SHP77 treated with DMSO at 0.1 percent for 48 hours (cell line): ENCODE measurements at places on chromosomes 12 and 14.

DNA sequence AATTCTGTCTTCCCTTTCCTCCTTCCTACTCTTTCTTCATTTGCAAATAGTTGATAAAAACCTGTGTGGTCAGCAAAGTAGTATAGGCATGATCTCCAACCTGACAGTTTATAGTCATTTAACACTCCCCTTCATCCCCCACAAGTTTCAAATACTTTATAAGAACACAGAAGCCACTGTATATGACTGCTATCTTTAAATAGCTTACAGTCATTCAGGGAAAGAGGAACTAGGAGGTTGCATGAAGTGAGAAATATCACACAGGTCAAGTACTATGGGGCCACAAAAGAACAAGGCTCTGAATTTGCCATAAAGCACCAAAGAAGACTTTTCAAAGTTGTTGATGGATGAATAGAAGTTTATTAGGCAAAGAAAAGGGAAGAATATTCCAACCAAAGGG lies 431.3 kb downstream of the NPAS3 start:
- no peak for DNase-seq

- DNase-seq: no peak
These were observed 48.7 kb upstream of the ABCC9 start for GRCh38 chr12:21989819-21990412.

GRCh38 chr12:23361971-23362370 lies 587.5 kb downstream of the SOX5 start:
- no peak for DNase-seq

DNA sequence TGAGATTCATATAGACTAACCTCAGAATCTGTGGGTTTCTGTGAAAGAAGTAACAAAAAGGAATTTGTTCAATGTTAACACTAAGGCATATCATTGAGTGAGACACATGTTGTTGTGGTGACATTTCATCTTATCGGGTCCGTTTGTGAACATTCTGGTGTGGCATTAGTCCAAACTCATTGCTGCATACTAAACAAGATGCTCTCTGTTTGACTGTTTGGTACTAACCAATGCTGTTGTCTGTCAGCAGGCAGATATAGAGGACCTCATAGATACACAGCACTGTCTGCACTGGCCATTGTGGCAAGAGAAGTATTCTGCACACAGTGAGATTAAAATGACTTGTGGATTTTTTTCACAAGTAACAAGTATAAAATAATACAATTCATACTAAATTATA lies 41.2 kb downstream of the SLC25A21 start:
- DNase-seq: no peak

GRCh38 chr12:50089730-50090129 lies 4.6 kb downstream of the SMARCD1 start:
- DNase-seq: no peak

DNA sequence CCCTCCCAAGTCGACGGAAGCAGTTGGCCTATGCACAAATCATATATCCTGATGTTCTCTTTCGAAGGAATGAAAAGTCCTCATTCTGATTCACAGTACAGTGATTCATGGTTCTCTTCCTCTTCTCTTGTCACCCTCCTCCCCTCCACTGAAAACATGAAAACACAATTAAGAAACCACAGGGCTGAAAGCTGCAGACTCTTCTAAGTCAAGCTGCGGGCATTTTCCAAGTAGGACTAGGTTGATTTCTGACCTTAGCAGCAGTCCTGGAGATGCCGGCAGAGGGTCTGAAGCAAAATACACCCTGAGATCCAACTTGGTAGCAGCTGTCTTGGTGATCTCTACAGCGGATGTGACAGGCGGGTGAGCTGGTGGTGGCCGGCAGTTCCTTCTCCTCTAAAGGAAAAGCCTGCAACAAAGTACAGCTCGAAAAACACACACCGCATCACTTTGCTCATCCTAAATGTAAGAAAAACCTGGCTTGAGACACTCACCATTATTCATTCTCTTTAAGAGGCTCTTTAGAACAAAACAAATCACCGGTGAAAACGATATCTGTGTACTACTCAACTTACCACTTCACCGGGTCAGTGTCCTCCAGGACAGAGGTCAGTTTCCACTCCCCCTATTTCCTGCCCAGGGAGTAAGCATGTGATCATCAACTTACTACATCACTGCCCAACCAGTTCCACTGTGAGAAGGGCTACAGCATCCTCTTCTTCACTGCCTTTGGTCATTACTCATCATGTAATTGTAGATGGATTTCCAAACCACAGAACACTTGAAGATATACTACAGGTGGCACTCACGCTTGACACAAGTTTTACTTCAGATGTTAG lies 6.0 kb downstream of the TMCC3 start:
- no peak for DNase-seq
